ENCODE measurements at places on chromosomes 7 and 10.

DNA sequence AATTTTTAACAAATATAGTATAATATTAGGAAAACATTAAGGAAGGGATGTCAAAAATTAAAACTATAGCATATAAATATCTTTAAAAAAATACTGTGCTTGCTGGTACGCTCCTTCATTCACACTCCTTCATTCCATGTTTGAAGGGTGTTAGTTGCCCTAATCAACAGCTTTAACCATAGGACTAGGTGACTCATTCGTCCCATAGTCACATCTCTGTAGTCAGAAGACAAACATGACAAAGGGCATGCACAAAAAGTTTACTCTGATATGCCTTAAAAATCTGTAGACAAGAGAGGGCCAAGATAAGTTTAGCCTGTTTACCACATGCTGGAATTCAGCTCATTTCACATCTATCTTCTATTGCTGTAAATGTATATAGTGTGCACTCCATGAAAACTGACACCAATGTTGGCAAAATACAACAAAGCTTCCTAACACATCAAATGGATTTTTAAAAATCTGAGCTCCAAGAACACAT, 646 bp downstream of the FAM13C start:
- H3K4me1 ChIP-seq: peaks cover 32% of the 10 kb centered on the region
- no peaks in the 10 kb centered on the region for H3K36me3 ChIP-seq
- H3K27me3 ChIP-seq: no peaks in the 10 kb centered on the region
- no peak for DNase-seq
- peak overlapping the region; percentile 80 for H3K4me3 ChIP-seq

- no peak for DNase-seq
- H3K4me3 ChIP-seq: peak overlapping the region; percentile 17
- H3K4me1 ChIP-seq: peaks cover 10% of the 10 kb centered on the region
- H3K27me3 ChIP-seq: no peaks in the 10 kb centered on the region
- peak overlapping the region; percentile 55 for H3K27ac ChIP-seq
- no peaks in the 10 kb centered on the region for H3K36me3 ChIP-seq
Observed at GRCh38 chr7:150955519-150956394, 22.4 kb downstream of the KCNH2 start.

- no peak for DNase-seq
- H3K4me3 ChIP-seq: no peak overlapping the region
Observed at GRCh38 chr10:86355571-86356038, 11.0 kb downstream of the GRID1 start.

GRCh38 chr7:74449809-74450397, 3.8 kb upstream of the GTF2IRD1 start:
- no peaks in the 10 kb centered on the region for H3K27me3 ChIP-seq
- no peak overlapping the region for H3K4me3 ChIP-seq
- H3K36me3 ChIP-seq: no peaks in the 10 kb centered on the region
- DNase-seq: no peak
- peaks cover 20% of the 10 kb centered on the region for H3K4me1 ChIP-seq
